ENCODE measurements at places on chromosomes 2 and 18.

GRCh38 chr2:232941400-232941799 is 71.3 kb downstream of the SNORC start:
- DNase-seq: no peak

GRCh38 chr18:13661779-13662256 is 64.5 kb downstream of the FAM210A start:
- DNase-seq: no peak

- DNase-seq: no peak
Observed at GRCh38 chr2:200242570-200242969, 63.9 kb upstream of the SPATS2L start.

DNA sequence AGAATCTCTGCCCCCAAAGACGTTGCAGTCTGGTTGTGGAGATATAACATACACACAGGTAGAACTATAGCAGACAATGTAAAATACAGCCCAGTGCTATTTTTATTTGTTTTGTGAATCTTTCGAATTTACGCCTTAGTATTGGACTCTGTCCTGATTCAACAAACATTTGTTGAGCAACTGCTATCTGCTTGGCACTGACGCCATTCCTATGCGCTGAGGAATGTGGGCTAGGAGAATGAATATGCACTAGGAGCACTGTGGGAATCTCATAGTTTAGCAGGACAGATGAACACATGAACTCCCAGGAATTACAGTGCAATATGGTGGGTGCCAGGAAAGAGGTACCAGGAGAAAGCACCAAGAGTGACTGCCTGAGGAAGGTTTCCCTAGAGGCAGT is 181.7 kb upstream of the SIX3 start:
- DNase-seq: no peak

GRCh38 chr2:179876266-179876665 is 14.9 kb upstream of the ZNF385B start:
- DNase-seq: no peak

GRCh38 chr2:76829374-76830234 is 692.6 kb downstream of the LRRTM4 start:
- DNase-seq: no peak

DNA sequence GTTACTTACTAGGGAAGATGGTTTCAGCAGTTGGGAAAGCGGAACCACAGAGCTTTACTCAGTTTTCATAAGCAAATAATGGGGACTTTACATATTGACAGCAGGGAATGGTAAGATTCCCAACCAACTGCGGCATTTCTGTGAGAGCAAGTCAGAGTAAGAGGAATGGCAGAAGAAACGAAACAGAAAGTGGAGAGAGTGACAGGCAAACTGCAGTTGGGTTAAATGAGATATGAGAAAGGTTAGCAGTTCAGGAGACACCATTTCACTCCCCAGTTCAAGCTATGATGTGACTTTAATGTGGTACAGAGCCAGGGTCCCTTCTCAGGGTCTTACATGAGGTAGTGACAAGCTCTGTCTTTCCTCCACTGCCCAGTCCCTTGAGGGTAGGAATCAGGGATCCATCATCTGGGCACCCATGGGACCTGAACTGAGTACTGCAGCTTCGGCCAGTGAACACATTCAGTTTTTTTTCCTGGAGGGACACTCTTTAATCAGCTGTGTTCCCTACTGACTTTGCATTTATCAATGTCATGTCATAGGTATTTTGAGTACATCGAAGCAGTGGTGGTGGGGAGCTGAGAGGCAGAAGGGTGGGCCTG is 33.0 kb upstream of the GREB1 start:
- DNase-seq: no peak

GRCh38 chr2:231318954-231319353 is 76.6 kb upstream of the B3GNT7 start:
- no peak for DNase-seq

- DNase-seq: no peak
Observed at GRCh38 chr18:212780-213179, 54.4 kb downstream of the USP14 start.

DNA sequence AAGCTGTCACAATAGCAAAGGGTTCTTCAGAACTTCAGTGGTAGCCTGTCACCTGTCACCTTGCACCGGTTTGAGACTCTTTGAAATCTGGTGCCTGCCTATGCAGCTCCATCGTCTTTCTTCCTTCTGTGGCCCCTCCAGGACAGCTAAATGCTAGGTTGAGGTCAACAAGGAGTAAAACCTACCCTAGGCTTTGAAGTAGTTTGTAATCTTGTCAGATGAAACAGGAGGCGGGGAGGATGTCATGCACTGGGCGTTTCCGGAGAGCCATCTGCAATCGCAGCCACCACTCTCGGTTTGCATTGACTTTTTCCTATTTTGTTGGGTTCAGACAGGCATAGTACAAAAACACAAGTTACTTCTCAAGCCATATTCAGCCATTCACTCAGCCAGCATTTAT is 116.7 kb downstream of the LPIN1 start:
- no peak for DNase-seq

GRCh38 chr2:197869501-197870111 is 65.2 kb downstream of the PLCL1 start:
- peak; percentile 38 for DNase-seq

GRCh38 chr2:65514555-65515195 is 82.3 kb upstream of the SPRED2 start:
- no peak for DNase-seq

All from HL-60 (cell line).